ENCODE measurements at places on chromosomes 12 and 14. TPM values are rescaled to one million over a fixed set of nuclear protein-coding genes. Genes with fewer than 3 reads are reported as not detected.

RFX4 gene
- total RNA-seq = not detected

DNA sequence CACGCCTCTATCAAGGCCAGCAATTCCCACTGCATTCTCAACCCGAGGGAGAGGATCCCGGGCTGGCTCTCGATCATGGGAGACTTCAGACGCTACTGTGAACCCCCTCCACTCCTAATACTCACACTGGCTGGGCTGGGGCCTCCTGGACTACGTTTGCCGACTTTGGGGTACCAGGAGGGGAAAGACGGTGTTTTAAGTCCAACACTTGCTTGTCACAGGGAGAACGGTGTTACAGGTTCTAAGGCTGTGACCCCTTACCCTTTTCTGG is 463 bp downstream of the NACA start:
- DNase-seq = no peak

- no peak for DNase-seq
Measured at GRCh38 chr12:122590990-122591389, 63.9 kb downstream of the KNTC1 start.

- DNase-seq = no peak
Measured at GRCh38 chr14:37252434-37252833, 54.7 kb downstream of the MIPOL1 start.

- no peak for DNase-seq
Measured at GRCh38 chr14:74865156-74865555, 10.8 kb downstream of the PROX2 start.

- DNase-seq = no peak
Measured at GRCh38 chr14:89252887-89253532, 164.0 kb downstream of the FOXN3 start.

DNA sequence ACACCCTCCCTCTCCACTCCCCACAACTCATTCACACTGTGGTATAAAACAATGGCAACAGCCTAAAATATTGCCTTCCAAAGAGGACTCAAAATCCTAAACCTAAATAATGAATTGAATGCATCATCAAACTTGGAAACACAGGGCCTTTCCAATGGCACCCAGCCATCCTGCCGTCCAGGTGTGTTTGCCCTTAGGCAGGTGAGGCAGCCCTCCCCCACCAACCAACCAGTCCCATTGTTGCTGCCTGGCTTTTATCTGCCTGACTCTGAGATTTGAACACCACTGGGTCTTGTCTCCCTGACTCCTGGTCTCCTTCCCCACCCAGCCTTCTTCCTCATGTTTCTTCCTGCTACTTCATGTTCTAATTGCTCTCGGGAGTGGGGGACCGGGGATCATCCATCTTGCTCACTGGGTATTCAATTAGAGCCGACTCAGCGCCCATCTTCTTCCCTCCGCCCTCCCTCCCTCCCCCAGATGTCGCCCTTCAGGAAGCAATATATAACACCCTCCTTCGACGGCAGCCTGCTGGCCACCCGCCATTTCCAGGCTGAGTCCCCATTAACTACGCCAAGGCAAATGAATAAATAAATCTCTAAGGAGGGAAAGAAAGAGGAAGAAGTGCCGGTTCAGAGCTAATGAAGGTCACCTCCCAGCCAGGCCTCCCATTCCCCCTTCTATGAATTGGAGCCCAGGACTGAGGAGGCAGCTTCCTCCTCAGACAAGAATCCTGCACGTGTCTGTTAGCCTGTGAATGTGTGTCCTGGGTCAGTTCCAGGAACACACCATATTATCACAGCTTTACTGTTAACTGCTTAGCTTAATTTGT is 36.3 kb upstream of the NTF3 start:
- no peak for DNase-seq

- no peak for DNase-seq
Measured at GRCh38 chr12:20476551-20476950, 108.2 kb downstream of the PDE3A start.

PTPRQ gene
- total RNA-seq = 0.07 TPM

SMIM41 gene
- not detected for total RNA-seq

NRIP2 gene
- total RNA-seq = not detected

GRCh38 chr12:124508381-124509079 is 58.9 kb downstream of the NCOR2 start:
- no peak for DNase-seq

- DNase-seq = no peak
Measured at GRCh38 chr14:69760810-69761209, 6.1 kb upstream of the SRSF5 start.

AICDA gene
- total RNA-seq = not detected

FOXM1 gene
- total RNA-seq = 88.6 TPM

GRCh38 chr14:59055439-59056045 is 132.9 kb upstream of the DAAM1 start:
- peak; percentile 92 for DNase-seq

DNA sequence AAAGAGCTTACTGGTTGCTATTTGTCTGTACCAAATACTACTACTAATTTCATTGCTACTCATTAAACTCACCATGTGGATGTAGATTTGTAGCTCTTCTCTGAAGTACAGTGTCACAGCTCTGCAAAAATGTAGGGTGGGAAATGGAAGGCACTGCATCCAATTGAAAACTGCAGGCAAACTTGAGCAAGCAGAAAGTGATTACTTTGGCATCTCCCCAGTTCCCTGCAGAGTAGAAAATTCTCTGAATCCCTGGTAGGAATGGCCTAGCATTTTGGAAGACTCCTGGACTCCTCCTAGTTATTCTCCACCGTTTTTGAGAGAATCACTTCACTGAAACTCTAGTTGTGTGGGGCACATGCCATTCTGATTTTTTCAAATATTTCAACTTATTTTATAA is 239.1 kb downstream of the DIO2 start:
- no peak for DNase-seq

OAS3 gene
- total RNA-seq = 25.5 TPM

- no peak for DNase-seq
Measured at GRCh38 chr12:113478351-113479011, 6.8 kb upstream of the LHX5 start.

GRCh38 chr14:70416338-70416724 is 559 bp downstream of the SYNJ2BP start:
- peak; percentile 25 for DNase-seq

GRCh38 chr14:62894736-62895135 is 150.5 kb downstream of the KCNH5 start:
- DNase-seq = no peak

LDHB gene
- total RNA-seq = 432 TPM

CYP46A1 gene
- total RNA-seq = 0.52 TPM

DNA sequence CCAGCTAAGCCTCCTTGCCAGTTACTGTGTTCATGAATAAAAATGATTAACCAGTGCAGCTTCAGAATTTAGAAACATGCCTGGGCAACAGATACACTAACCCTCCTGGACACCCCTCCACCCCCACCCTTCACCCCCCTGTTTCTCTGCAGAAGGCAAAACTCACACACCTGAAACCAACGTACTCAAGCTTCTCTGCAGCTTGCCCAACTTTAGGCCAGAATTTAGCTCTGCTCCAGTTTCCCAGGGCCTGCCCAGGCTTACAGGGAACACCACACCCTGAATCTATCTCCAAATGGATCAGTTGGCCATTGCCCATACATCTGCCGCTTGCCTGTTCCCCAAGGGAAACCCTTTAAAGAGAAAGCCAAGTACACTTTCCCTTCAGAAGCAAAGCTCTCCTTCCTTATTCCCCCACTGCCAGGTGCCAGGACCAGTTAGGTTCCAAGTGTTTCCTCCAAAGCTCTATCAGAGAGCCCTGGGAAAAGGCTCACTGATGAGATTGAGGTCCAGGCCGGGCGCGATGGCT is 1.8 kb upstream of the SPPL3 start:
- no peak for DNase-seq

EIF5 gene
- total RNA-seq = 216 TPM

- no peak for DNase-seq
Measured at GRCh38 chr14:68528040-68528687, 264.7 kb downstream of the ZFP36L1 start.

- no peak for DNase-seq
Measured at GRCh38 chr14:33219957-33220356, 281.3 kb downstream of the NPAS3 start.

DNA sequence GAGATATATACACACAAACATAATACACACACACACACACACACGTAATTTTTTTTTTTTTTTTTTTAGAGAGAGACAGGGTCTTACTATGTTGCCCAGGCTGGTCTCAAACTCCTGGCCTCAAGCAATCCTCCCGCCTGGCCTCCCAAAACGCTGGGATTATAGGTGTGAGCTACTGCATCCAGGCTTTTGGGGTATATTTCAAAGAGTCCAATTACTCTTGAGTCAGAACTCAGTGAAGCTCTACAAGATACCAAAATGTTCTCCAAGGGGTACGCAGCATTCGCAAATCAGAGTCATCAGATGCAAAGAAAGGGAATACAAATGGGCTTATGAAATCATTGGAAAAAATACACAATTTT is 54.0 kb downstream of the PHLDA1 start:
- DNase-seq = no peak

- peak; percentile 71 for DNase-seq
Measured at GRCh38 chr12:108629824-108630476, 3.7 kb downstream of the SELPLG start.

IFNG gene
- total RNA-seq = not detected

GRCh38 chr14:54572316-54572715 is 5.4 kb downstream of the SAMD4A start:
- peak; percentile 82 for DNase-seq

DNA sequence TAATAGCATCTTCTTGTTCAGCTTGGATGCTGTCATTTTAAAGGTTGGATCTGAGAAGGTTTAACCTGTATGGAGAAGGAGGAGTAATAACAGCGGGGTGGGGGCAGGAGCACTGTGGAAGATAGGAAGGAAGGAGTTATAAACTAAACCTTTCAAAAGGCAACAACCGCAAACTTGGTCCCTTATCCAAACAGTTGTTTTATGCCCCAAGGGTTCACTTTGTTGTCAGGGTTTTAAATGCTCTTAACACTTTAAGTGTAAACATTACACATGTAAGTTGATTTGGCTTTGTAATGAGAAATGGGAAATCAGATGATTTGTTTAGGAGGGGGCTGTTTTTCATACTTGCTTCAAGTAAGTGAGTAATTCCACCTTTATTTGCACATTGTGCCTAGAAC is 3.0 kb downstream of the NPAS3 start:
- peak; percentile 19 for DNase-seq

- DNase-seq = no peak
Measured at GRCh38 chr14:101398011-101398410, 163.3 kb upstream of the DIO3 start.

SERPINA9 gene
- total RNA-seq = not detected

- DNase-seq = peak; percentile 12
Measured at GRCh38 chr12:263574-263973, 938 bp upstream of the SLC6A13 start.

- no peak for DNase-seq
Measured at GRCh38 chr12:98999559-98999958, 354.5 kb downstream of the APAF1 start.

DNA sequence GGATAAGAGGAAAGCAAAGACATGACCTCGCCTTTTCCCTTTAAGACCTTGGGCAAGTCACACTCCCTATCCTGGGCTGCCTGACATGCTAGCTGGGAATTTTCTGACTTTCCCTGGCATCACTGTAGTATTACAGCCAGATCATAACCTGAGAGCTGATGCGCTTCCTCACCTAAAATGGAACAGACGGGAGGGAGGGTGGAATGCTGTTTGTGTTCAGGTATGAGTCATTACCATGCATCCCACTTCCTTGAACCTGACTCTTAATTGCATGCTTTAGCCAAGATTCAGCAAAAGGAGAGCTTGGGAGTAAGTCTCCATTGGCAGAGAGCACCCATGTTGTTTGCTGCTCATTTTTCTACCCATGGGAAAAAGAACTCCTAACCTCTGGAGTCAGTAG is 156.5 kb downstream of the KCNK10 start:
- DNase-seq = peak; percentile 92

- DNase-seq = peak; percentile 65
Measured at GRCh38 chr12:54749191-54749818, 101.1 kb upstream of the DCD start.

GRCh38 chr14:92552066-92552465 is 38.5 kb downstream of the RIN3 start:
- no peak for DNase-seq

DNA sequence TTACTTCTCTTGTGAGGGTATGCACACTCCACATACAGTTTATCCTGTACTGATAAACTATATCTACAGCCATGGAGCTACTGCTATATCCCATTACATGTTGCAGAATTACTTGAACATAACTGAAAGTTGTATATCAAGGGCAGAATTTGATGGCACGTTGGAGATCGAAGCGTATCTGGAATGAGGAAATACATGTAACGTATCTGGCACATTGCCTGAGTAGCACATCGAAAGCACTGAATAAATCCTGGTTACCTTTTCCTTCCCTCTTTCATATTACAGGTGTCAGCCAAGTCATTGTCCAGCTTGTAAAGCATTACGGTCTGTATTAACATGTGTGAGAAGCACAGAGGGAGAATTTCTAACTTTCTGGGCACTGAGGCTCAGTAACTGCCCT is 42.1 kb upstream of the LIN7A start:
- no peak for DNase-seq

GCH1 gene
- 26.9 TPM for total RNA-seq

DNA sequence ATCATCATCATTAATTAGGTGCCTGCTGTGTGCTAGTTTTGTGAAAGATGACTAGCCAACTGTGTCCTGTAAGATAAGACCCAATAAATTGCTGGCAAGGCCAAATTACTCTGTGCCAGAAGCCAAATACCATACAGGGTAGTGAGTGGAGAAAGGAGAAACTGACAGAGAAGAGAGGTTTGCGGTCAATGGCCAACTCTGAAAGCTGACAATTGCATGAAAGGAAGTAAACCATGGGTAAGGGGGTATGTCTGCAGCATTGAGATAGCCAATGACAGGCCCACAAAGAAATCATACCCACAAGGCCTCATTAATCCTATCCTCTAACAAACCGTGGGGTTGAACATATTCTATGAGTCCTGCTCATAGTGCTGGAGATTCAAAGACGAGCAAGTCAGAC is 236.6 kb upstream of the CCDC196 start:
- no peak for DNase-seq

- DNase-seq = peak; percentile 44
Measured at GRCh38 chr14:101965181-101965544, 790 bp downstream of the DYNC1H1 start.

DNA sequence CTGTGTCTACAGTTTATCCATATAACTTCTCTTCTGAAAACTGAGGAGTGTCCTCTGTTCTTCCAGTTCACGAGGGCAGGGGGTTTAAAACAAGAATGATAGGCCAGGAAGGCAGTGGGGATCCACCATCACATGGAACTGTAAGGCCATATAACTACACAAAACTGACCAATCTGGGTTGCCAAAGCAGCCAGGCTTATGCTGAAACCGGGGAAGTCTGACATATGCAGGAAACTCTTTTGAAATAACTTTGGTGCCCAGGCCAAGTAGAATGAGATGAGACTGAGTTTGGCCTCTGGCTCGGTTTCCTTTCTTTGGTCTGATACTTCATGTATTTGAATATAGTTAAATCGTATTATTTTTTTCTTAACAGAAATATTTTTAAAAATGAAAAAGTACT is 18.0 kb upstream of the ATF1 start:
- DNase-seq = no peak

- no peak for DNase-seq
Measured at GRCh38 chr12:7758766-7759140, 6.3 kb upstream of the NANOGNB start.

PHLDA1 gene
- 181 TPM for total RNA-seq

MLH3 gene
- 13.2 TPM for total RNA-seq

- peak; percentile 75 for DNase-seq
Measured at GRCh38 chr12:43882578-43883178, 46.8 kb downstream of the TMEM117 start.

SRSF5 gene
- total RNA-seq = 309 TPM

- no peak for DNase-seq
Measured at GRCh38 chr12:3795066-3795465, 42.2 kb upstream of the CRACR2A start.

- DNase-seq = no peak
Measured at GRCh38 chr12:69342421-69342820, 5.8 kb upstream of the LYZ start.

- peak; percentile 81 for DNase-seq
Measured at GRCh38 chr14:97177016-97177415, 379.8 kb downstream of the VRK1 start.

All from PC-3 (cell line).